NCI-H526 (cell line): ENCODE measurements at places on chromosomes 4 and X.

GRCh38 chr4:40938337-40938736, 188.6 kb downstream of the NSUN7 start:
- no peak for DNase-seq

DNA sequence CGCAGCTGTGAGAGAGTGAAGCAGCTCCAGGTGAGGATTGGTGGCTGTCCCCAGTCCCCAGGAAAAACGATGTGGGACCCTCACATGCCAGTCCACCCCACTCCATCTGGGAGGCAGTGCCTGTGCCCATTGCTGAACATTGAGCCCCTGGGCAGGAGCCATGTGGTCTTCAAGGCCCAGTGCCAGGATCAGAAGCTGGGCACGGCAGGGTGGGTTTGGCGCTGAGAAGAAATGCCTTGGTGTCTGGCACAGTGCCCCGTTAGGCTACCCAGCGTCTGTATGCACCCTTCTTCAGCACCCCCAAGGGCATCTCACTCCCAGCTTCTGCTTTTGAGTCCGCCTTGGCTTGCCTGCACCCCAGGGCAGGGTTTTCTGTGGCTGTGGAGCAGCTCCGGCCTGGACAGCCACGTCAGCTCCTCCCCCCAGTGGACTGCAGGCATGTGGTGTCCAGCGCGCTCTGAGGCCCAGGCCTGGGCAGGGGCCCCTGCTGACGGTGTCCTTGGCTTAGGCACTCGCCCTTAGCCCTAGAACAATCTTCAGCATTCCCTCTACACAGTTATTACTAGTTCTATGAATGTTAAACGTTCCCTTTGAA, 28.6 kb downstream of the RGS12 start:
- no peak for DNase-seq

DNA sequence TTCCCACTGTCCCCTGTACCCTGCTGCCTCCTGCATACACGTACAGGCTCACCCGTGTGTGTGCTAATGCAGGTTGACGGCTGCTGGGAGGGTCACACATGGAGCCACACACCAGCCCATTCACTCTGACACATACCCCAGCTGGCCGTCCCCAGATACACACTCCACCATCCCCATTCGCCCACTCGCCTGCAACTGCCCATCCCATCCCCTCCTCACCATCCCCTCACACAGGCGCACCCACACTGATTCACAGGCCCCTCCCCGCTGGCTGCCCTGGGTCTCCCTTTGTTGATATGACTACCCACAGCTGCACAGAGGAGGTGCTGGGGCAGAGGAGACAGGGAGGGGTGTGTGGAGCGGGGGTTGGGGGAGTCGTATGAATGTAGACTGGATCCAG, 25.7 kb downstream of the PJA1 start:
- no peak for DNase-seq

DNA sequence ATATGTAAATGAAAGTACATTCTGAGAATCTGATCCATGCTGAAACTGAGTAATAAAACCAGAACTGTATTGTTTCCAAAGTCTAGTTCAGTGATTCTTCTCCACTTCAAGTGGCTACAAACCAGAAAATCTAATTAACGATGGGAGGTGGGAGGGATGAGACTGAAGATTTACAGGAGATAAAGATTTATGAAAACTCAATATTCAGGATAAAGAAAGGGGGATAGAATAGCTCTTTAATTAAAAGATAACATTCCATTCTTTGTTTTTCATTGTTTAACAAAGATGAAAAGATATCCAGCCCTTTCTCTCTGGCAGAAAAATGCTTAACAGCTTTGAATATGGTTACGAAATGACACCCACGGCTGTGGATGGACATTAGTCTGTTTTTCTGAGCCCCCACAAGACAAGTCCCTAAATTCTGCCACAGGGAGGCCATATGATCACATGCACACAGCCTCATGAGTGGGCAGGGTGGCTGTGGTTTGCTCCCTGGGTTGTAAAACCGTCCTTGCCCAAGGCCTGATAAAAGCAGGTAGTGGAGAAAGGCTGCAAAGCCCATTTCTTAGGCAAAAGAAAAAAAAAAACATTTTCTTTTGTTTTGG, 36.4 kb downstream of the TMEM150C start:
- DNase-seq, result no peak

DNA sequence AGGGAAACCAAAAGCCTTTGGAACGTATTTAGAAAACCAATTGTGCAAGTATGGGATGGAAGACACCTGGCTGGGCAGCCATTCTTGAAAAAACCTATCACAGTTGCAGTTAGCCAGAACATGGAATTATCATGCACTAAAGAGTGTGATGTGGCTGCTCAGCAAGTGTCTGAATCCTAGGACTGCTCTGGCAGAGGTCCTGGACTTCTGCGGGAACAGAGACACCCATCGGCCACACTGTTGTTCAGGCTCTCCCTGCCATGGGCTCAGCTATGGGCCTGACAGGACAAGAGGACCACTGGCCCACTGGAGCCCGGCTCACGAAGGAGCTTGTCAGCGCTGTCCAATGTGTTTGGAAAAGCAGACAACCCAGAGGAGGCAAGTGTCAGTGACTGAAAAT, 115.7 kb upstream of the GPC4 start:
- no peak for DNase-seq

DNA sequence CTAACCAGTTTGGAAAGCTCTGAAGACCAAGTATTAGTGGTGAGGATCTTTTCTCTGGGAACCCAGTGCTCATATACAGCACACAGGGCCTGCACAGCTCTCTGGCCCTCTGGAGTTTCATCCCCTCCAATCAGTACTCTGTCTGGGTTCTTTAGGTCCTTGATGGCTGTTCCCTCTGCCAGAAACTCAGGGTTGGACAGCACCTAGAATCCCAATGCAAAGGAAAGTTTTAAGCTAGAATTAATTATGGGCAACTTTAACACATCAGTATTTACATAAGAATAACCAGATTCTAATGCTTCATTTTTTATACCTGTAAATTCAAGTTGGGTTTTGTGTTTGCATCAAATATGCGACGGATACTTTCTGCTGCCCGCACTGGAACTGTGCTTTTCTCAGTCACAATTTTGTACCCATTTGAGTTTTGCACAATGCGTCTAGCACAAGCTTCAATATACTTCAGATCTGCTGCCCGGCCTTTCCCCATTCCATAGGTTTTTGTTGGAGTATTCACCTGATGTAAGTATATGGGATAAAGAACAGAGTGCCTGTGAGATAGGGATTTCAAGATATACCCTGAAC, 16.8 kb downstream of the UGDH start:
- DNase-seq, result no peak

DNA sequence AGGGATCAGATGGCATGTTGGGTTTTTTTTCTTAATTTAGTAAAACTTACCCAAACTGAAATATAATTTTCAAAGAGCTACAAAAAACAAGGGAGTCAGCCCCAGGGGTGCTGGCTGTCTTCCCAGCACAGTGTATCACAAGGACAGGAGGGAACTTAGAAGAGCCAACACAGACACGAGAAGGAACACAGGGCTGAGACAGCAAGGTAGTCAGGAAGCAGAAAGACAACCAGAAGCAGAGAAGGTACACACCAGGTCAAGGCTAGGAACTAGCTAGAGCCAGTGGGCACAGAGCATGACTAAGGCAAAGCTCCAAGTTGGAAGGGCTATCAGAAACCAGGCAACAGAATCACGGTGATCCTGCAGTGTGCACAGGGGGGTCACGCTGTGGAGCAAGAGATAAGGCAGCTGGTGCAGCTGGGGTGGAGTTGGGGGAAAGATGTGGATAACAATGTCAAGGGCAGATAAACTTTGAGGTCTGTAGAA, 168.7 kb downstream of the NR3C2 start:
- DNase-seq, result no peak

- no peak for DNase-seq
Measured at GRCh38 chrX:125289209-125289608, 30.5 kb upstream of the TEX13C start.

DNA sequence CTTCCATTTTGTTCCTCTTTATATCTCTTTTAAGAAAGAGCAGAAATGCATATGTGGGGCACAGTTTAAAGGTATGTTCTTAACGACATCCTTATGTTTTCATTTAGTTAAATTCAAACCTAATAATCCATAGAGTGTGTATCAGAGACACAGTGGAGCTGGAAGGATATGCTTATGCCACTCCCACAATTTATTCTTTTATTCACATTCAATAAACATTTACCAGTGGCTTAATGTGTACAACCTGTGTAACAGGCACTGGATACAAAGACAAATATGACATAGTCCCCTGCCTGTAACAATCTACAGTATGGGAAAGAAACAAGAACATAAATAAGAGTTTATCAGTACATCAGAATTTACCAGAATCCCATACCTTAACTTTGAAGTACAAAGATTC, 22.4 kb upstream of the CORIN start:
- DNase-seq, result no peak

GRCh38 chr4:159598602-159599001, 495.7 kb downstream of the RAPGEF2 start:
- no peak for DNase-seq

DNA sequence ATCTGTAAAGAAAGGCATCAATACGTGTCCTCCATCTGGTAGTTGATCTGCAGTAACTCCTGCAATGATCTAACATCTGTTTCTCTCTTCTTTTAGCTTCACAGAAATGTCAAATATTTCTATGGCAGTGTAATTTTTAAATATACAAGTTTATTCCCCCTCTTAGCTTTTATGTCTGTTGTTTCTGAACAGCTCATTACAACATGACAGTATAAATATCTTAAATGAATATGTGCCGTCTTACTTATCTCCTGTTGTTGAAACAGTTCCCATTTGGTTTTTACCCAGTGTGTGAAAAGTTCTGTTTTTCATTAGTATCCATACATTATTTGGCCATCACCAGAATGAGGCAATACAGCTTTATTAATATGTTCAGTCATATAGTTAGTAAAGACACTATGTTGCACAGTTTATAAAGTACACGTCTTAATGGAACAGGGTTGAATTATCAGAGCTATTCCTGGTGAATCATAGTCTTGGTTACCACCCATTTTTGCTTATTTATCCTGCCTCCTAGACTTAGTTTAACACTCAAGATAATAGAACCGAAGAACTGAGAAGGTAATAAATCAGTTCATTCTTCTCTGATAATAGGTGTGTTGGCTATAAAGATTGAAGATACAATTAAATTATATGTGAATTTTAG, 321.6 kb downstream of the TENM3 start:
- no peak for DNase-seq

DNA sequence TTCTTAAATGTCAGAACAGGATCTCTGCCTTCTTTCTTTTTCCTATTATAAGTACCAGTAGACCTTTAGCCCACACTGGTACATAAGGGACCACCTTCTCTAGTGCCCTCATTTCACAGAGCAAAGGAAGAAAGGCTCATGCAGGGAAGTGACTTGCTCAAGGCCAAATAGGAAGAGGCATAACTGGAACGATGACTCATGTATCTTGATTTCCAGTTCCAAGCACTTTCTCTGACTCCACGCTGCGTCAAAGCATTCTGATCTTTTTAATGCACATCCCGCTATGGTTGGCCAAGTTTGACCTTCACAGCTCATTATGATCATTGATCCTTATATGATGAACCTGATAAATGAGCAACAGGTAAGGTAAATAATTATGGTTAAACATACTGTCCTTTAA, 542.0 kb downstream of the GBA3 start:
- DNase-seq, result no peak

DNA sequence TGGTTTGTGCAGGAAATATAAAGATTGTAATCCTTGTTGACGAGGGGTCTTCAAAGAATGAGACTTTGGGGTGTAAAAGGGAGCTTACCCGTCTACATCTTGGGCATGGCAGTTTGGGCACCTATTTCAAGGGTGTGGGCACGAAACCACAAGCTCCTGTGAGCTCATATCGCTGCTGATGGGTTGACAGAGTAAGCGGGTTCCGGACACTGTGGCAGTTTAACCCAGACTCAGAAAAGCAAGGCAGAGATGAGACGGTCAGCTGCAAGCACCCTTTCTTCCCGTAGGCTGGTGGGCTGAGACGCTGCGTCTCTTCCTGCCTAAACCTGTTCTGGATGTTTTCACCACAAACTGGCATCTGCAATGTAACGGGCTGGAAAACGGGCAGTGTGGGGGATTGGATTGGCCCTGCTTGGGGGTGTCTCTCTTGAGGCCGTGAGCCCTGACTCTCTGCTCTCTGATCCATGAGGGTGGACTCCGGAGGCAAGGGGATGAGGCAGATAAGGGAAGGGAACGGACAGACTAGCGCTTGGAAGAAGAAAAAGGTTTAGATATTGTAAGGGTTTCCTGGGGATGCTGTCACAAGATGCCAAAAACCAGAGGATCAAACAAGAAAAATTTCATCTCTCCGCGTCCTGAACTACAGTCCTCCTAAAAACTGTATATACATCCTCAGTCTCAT, 237.5 kb downstream of the SHOX start:
- no peak for DNase-seq

GRCh38 chrX:118117741-118118140, 1.1 kb upstream of the KLHL13 start:
- no peak for DNase-seq

DNA sequence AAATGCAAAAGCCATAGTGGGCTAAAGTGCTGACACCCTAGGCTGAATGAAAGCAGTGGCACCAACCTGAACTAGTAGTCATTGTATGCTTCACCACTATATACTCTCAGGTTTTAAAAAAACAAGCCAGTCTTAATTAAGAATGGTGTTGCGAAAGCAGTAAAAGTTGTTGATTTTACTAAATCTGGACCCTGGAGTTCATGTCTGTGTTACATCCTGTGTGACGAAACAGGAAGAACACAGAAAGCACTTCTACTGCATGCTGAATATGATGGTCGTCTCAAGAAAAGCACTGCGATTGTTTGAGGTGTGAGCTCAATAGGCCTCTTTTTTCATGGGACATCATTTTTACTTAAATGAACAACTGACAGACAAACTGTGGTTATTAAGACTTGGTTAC, 24.2 kb upstream of the GDPD2 start:
- DNase-seq, result no peak

DNA sequence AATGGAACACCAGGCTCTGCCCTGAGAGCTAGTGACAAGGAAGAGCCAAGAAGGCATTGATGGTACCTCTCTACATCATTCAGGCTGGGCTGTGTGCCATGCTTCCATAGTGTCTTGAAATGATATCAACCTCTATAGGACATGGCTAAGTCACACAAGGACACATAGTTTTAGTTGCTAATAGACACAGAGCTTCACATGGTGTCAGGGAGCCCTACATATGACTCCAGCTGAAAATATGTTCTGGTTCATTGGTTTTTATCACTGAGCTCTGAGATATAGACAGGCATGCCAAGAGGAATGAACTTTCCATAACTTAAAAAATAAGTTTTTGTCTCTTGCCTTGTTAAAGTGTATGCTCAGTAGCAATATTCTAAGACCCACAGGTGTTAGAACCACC, 72.1 kb upstream of the PRKG2 start:
- DNase-seq, result no peak

GRCh38 chrX:49161632-49162031, 926 bp upstream of the MAGIX start:
- DNase-seq, result no peak

- DNase-seq, result no peak
Measured at GRCh38 chrX:10741550-10741949, 121.2 kb upstream of the MID1 start.

DNA sequence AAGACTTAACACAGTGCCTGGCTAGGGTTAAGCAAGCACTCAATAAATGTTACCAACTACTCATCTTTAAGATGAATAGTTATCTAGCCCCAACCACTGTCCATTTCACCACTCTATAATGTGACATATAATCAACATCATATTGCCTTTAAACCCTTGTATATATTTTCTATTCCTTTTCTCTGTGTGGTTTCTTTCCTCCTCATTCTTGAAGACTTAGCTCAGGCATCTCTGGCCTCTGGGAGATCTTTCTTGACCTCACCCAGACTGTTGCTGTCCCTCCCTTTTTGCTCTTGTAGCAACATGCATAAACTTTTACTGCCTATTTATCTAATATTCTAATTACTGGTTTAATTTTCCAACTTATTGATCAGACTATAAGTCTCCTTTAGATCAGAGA, 249.9 kb upstream of the MAB21L2 start:
- no peak for DNase-seq
